ENCODE measurements at places on chromosomes 16 and 17.

- DNase-seq, result peak; percentile 49
Observed at GRCh38 chr17:76710863-76711611, at the start of gene MXRA7. Gene MXRA7, minus strand, starts transcription at chr17:76710965. Its CDS starts 19 bp downstream, at chr17:76710946.

DNA sequence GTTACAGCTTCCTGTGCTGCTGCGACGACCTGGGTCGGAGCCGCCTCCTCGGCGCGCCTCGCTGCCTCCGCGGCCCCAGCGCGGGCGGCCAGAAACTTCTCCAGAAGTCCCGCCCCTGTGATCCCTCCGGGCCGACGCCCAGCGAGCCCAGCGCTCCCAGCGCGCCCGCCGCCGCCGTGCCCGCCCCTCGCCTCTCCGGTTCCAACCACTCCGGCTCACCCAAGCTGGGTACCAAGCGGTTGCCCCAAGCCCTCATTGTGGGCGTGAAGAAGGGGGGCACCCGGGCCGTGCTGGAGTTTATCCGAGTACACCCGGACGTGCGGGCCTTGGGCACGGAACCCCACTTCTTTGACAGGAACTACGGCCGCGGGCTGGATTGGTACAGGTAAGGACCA is 746 bp downstream of the HS3ST2 start:
- no peak for DNase-seq

- no peak for DNase-seq
Observed at GRCh38 chr17:64687961-64688360, 25.9 kb upstream of the SMURF2 start.

DNA sequence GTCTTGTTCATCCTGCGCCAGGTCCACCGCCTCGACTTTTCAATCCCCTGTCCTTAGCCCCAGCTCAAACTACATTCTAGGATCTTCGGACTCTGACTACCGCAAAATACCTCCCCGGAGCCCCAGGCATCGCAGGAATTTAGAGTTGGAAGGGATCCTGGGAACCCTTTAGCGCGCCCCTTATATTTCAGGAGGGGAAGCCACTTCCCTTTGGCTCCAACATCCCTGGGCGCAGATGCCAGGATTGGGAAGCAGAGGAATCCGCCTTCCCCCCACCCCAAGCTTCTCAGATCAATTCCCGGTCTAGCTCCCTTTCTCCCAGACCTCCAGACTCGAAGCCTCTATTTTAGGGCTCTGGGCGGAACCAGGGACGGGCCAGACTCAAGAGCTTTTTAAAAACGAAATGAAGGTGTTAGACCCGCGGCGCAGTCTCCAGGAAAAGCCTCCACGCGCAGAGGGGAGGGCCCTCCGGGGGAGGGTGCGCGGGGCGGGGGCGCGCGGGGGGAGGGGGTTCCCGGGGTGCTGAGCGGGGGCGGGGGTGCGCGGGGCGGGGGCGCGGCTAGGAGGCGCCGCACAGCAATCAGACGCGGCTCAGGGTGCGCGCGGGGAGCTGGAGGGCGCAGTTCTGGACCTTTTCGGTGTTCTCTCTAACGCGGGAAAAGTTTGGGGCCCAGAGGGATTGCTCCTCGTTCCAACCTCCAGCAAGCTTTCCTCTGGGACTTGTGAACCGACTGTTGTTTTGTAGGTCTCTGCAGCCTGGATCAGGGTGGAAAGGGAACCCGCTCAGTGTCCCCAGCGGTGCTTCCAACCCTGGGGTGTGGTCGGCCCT is 1.6 kb downstream of the AHSP start:
- no peak for DNase-seq

- no peak for DNase-seq
Observed at GRCh38 chr17:1829216-1829591, 498 bp downstream of the SMYD4 start.

- no peak for DNase-seq
Observed at GRCh38 chr16:49904348-49905062, 48.6 kb upstream of the ZNF423 start.

DNA sequence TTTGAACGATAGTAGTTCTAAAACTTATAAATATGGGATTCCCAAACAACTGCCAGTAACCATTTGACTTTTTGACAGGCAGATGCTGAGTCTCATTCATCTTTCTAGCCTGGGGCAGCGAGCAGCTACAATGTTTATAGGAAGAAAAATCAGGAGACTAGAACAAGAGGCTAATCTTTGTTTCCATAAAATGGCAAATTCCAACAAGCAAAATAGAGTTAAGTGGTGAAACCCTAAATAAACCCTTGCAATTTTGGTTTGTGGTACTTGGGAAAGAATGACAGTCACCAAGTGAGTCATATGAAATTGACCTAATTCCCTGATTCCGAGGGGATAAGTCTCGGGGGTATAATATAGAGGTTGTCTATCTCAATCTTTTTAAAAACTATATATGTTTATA is 27.3 kb upstream of the HS3ST2 start:
- DNase-seq, result no peak

- no peak for DNase-seq
Observed at GRCh38 chr17:2235792-2236366, 67.7 kb downstream of the SMG6 start.

DNA sequence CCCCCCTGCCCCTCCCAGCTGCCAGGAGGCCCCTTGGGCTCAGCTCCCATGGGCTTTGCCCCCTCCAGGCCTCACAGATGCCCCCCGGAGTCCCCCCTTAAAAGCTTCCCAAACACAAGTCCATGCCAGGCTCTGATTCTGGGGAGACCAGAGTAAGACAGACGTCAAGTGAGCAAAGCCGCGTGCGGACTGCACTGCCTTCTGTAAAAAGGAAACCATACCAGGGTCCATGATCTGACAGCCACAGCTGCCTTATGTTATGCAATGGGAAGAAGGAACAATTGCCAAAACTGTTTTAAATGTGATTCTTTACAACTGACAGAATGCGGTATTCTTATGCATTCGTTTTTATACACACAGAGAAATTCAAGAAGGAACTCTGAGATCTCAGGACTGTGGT is 17.9 kb upstream of the HEXD start:
- peak; percentile 38 for DNase-seq

GRCh38 chr16:85735225-85735635 is 15.7 kb downstream of the C16orf74 start:
- DNase-seq, result peak; percentile 60

- DNase-seq, result no peak
Observed at GRCh38 chr16:8859913-8860881, 8.6 kb downstream of the CARHSP1 start.

DNA sequence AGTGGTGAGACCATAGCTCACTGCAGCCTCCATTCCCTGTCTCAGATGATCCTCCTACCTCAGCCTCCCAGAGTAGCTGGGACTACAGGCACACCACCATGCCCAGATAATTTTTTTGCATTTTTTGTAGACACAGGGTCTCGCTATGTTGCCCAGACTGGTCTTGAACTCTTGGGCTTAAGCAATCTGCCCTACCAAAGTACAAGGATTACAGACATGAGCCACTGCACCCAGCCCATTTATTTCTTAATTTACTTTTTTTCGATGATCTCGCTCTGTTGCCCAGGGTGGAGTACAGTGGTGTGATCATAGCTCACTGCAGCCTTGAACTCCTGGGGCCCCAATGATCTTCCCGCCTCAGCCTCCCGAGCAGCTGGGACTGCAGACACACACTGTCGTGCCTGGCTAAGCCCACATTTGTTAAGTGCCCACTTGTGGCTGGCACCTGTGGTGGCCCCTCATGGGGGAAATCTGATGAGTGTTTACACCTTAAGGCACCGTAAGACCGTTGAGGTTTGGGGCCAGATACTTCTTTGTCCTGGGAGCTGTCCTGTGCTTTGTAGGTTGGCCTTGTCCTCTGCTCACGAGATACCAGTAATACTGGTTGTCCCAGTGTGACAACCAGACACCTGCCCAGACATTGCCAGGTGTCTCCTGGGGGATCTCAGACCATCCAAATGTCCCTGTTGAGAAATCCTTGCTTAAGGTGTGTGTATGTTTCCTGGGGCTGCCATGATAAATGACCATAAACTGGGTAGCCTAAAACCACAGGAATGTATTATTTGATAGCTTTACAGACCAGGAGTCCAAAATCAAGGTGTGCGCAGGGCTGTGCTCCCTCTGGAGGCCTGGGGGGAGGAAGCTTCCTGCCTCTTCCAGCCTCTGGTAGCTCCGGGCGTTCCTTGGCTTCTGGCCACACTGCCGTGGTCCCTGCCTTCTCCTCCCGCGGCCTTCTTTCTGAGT is 141.4 kb upstream of the GSE1 start:
- DNase-seq, result no peak

DNA sequence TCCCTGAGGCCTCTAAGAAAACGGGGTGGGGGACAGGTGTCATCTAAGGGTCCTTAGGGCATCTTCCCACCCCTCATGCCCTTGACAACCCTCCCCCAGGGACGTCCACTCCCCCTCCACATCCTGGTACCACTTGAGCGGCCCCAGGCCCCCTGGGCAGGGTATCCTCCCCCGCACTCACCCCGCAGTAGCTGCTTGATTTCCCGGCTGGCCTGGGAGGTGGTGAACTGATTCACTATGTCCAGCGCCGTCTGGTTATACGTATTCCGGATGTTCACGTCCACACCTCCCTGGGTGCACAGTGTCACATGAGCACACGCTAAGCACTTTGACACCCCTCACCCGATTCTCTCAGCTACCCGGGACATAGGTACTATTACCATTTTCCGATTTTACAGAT is 9.7 kb downstream of the CASKIN2 start:
- no peak for DNase-seq

DNA sequence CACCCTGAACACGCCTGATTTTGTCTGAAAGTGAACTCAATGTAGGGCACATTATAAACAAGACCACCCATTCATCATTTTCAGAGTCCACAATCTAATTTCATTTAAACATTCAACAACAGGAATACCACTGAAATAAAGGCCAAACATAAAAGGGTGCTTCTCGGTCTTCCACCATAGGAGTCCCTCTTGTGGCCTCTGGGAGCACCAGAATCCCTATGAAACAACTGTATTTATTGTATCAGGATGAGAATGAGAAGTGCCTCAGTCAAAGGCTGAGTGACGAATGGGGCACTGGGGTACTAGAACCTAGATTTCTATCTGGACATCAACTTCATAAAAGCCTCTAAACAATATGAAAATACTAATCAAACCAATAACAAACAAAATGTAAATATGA is 40.4 kb downstream of the NXPH3 start:
- peak; percentile 14 for DNase-seq

DNA sequence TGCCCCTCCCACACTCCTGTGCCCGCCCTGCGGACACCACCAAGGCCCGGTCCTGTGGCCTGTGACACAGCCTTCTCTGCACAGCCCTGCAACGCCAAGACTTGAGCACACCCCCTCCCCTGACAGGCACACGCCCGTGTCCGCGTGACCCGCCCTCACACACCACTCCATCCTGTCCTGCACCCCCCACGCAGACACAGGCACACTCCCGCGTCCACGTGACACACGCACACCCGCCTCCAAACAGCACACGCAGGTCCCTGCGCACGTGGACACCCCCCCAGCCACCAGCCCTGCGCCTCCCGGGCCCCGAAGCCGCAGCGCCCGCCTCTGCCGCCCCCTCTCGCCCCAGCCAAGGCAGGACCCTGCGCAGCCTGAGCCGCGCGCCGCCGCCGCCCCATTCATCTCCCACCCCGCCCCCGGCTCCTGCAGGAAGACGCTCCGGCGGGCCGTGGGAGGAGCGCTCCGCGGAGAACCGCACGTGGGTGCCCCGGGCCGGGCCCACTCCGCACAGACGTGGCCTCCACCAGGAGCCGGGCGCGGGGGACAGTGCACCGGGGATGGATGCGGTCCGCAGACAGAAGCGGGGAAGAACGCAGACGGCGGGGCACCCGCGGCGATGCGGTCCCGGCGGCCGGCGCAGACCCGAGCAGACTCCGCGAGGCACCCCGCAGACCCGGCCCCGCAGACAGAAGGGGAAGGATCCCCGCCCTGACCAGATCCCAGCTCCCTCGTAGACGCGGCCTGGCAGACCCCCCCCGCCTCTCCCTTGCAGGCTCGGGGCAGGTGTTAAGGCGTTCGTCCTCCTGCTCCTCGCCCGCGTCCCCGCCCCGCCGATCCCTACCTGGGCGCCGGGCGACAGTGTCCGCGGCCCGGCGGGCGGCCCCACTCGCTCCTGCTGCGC is 506 bp downstream of the CAMKK1 start:
- DNase-seq, result peak; percentile 38

DNA sequence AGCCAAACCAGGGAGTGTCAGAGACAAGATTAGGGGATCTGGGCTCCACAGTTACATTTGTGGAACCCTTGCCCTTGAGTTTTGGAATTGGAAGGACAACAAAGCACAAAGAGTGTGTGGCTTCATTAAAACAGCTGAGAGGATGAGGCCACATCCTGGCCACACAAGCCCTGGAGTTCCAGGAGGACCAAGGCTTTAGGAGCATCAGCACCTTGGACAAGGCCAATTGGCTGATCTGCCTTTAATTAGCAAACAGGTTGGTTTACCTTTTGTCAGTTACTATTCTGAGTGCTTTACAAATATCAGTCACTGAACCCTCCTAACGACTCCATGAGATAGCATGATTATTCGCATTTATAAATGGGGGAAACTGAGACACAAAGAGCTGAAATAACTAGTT is 54.7 kb downstream of the SLC6A2 start:
- peak; percentile 23 for DNase-seq

DNA sequence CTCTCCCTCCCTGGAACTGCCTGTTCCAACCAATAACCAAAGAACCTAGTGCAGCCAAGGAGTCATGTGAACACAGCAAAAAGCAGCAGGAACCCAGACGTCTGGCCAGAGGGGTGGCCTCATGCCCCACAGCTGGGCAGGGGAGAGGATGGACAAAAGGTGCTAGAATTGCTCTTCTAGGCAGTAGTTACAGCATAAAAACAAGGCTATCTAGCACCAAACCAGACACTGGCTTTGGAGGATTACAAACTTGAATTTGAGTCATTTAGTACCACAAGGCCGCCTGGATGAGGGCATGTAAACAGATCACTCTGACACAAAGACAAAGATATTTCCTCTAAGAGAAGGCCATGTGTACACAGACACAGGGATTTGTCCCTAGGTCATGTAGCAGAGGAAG is 423.3 kb upstream of the MAF start:
- DNase-seq, result no peak

DNA sequence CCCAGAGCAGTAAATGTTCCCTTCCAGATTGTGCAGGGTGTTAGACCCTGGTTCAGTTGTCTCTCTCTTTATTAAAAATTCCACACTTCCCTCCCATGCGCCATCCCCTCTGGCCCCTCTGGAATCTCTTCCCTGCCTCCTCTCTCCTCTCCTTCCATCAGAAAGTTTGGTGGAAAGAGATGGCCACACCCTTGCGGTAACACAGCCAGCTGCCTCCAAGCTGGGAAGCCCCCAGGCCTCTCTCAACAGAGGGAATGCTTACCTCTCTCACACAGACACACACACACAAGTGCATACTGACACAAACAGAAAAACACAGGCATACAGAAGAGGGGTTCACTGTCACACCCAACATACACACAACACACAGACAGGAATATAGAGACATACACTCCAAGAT is 220.5 kb downstream of the C16orf78 start:
- DNase-seq, result no peak

DNA sequence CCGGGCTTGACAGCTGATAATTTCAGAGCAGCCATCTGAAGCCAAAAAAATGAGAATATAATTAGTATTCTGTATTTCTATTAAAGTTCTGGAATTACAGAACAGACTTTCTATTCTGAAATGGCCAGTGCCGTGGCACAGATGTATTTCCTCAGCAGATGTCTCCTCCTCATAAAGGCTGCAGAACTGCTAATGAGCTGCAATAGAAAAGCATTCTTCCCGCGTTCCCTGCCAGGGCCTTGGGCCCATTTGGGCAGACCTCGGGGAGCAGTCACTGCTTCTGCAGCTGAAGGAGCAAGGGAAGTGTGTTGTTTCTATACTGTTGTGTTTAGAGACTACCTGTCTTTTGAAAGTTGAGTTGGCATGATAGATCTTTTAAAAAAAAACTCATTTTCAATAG is 152.6 kb upstream of the CACNG5 start:
- DNase-seq, result no peak

GRCh38 chr16:18945233-18945632 is 19.0 kb upstream of the SMG1 start:
- no peak for DNase-seq

- DNase-seq, result no peak
Observed at GRCh38 chr16:75318737-75319136, 67.3 kb upstream of the BCAR1 start.

All from RPMI8226 (cell line).